T-helper 9 cell (primary cell): ENCODE measurements at places on chromosomes 12 and 14.
A peak's percentile ranks its signal among the peaks of the same experiment; 100 is the strongest.

DNA sequence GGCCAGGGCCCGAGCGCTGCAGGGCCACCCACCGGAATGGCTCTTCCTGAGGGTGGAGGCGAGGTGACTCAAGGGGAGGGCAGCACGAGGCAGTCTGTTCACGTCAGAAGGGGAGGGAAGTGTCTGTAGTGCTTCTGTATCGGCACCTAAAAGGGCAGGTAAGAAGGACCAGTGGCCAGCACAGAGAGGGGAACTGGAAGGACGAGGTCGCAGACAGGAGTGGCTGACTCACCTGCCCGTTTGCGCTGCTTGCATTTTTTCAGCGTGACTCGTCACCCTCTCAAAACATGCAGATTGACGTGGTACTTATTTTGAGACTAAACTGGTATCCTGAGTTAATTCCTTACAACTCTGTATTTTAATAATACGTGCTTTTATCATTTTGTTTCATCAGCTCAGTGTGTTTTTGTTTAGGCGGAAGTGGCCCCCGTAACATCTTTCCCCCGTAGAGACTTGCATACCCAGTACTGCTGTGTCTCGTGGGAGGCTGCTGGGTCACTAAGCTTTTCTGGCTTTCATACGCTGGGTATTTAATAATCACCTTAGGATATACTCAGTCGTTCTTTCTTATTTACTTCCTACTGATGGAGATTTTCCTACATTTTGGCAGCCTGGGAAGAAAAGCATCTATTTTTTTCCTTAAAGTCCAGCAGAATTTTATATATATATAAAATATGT lies 26.4 kb downstream of the SFSWAP start:
- no peak for DNase-seq

DNA sequence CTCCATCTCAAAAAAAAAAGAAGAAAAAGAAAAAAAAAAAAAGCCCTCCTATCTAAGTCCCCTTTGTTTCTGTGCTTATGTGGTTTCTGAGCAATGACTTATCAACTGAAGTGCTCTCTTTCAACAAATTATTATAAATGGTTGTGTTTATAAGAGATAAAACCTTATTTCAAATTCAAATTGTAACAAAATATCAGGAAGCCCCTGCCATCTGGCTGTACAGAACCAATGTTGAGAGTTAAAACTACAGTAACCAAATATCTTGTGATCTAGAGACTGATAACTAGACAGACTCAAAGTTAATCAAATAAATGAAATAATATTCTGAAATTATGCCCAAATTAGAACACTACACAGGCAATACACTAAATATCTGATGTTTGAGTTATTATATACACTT lies 143.0 kb upstream of the CPNE8 start:
- DNase-seq = no peak

GRCh38 chr12:123671876-123672275 lies 963 bp downstream of the TCTN2 start:
- no peak for DNase-seq

DNA sequence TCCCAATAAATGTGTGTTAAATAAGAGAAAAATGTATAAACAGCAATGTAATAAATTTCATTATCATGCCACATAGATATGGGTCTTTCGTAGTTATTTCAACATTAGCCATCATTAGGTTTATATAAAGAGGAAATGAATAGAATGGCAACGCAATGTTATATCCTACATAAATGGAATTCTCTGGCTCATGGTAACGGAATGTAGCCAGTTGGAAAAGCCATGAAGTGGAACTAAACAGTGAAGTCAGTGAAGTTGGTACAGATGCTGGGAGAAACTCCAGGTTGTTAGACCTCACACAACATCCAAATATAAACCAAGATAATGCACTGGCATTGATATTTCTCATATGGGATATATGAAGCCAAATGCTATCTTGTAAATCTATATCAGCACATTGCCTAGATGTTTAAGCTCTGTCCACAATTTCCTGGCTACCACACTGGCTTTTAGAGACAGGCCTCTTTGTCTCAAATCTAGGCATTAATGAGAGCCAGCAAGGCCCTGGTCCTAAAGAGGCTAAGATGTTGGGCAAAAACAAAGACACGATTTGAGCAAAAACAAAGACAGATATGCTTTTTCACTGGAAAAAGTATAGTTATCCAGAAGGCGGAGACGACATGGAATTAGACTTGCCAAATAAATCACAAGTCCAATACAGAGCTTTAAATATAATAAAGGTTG lies 861.0 kb downstream of the RPS29 start:
- DNase-seq = no peak

DNA sequence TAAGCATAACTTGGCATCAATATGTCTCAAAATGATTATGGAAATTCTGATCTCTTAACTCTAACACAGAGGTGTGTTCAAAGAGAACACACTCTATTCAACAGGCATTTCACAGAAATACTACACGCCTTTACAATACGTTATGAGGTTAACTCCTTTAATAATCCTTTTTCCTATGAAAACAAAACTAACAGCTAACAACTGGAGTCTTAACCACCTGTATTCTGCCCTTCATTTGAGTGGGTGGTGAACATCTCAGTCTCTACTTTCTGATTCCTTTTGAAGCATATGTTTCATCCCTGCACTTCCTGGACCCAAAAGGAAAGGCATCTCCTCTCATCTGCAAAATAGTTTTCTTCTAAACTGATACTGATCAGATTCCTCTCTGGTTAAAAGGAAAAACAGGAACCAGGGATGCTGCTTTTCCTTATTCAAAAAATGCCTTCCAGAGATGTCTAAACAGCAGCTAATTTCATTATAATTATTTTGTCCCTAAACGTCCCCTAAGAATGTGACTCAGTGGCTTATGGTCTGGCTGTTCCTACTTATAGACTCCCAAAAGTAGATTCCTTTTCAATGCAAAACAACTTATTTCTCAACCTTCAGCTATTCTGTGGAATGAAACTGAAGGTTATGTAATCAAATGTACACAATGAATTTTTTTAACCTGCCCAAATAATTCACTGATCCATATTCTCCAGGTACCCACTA lies 24.1 kb downstream of the ITPR2 start:
- DNase-seq = no peak

DNA sequence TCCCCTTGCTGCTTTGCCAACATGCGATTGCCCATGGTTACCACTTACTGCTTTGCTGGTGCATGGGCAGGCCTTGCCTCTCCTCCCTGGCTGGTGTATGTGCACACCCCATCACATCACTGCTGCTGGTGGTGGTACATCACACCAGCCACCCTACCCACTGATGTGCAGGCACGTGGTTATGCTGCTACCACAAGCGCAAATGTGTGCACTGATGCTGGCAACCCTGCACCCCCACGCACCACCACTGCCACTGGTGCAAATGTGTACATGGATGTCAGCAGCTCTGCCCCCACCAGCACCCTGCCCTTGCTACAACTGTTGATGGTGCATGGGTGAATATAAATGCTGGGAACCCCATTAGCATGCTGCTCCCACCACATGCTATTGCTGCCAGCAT lies 261.7 kb downstream of the AEBP2 start:
- DNase-seq = no peak

GRCh38 chr14:75877292-75877691 lies 104.5 kb downstream of the TGFB3 start:
- no peak for DNase-seq

DNA sequence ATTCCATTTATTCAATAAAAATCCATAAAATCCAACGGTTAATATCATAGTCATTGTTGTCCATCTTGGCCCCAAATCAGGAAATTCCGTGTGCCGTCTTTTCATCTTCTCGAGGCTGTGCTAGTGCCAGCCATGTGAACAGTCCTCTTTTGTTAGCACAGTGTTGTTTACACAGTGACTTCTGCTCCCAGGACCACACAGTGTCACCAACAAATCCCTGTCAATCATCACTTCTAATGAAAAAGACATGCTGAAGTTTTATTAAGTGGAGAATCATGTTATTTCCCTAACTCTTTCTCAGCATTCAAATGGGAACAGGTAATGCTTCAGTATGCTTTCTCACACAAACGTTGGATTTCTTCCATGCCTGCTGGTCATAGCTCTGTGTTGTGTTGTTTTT lies 1.9 kb upstream of the SLCO1A2 start:
- no peak for DNase-seq

DNA sequence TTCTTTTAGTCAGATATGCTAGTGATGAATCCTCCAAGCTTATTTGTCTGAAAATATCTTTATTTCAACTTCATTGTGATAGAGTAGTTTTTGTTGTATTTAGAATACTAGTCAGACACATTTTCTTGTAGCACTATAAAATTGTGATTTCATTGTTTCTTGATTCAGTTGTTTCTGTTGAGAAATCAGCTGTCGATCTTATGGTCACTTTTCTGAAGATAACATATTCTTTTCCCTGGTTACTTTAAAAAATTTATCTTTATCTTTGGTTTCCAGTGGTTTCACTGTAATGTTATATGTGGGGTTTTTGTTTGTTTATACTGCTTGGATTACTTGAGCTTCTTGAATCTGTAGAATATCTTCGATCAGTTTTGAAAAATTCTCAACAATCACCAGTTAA lies 426.1 kb downstream of the SOX5 start:
- DNase-seq = no peak

GRCh38 chr14:76810953-76811400 lies 1.7 kb downstream of the ANGEL1 start:
- no peak for DNase-seq

DNA sequence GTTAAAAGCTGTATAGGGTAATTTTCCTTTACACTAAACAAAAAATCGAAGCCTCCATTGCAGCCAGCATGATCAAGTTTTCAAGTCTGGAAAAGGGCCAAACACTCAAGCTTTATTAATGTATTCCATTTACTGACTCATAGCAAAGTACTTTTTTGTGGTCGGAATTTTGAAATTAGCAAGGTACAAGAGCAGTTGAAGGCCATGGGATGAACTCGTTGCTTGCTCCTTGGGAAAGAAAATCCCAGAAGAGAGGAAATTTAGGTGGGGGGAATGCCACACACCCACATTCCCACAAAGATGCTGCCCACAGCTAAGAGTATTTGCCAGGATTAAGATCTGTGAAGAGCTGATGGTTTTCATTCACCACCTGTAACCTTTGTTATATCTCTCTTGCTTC lies 333.7 kb downstream of the EGLN3 start:
- DNase-seq = no peak

- DNase-seq = peak; percentile 75
Observed at GRCh38 chr14:64338616-64339316, 44.6 kb upstream of the ESR2 start.

DNA sequence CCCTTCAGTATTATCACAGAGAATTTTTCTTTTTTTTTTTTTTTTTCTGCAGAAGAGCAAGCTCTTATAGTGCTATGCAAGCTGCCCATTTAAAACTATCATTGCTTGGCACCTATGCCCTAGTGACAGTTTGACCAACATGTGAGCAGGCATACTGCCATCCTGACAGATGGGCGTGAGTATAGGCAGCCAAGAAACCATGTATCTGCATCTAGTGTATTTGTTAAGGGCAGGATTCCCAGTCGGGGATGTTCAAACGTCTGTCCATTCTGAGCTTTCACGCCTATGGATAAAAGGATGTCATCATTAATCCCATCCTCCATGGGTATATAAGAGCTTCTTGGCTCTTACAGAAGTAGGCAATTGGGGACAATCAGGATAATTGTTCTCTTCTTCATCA lies 8.8 kb downstream of the VRK1 start:
- no peak for DNase-seq

DNA sequence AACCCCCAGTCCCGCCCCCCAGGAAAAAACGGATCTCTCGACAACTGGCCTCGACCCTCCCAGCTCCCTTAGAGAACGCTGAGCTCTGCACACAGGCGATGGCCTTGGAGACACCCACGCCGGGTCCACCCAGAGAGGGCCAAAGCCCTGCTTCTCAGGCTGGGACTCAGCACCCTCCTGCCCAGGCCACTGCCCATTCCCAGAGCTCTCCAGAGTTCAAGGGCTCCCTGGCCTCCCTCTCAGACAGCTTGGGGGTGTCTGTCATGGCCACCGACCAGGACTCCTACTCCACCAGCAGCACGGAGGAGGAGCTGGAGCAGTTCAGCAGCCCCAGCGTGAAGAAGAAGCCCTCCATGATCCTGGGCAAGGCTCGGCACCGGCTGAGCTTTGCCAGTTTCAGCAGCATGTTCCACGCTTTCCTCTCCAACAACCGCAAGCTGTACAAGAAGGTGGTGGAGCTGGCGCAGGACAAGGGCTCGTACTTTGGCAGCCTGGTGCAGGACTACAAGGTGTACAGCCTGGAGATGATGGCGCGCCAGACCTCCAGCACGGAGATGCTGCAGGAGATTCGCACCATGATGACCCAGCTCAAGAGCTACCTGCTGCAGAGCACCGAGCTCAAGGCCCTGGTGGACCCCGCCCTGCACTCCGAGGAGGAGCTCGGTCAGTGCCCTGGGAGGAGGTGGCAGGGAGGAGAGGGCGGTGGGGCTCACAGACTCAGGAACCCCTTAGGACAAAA lies 95.8 kb downstream of the LGMN start:
- DNase-seq = no peak

DNA sequence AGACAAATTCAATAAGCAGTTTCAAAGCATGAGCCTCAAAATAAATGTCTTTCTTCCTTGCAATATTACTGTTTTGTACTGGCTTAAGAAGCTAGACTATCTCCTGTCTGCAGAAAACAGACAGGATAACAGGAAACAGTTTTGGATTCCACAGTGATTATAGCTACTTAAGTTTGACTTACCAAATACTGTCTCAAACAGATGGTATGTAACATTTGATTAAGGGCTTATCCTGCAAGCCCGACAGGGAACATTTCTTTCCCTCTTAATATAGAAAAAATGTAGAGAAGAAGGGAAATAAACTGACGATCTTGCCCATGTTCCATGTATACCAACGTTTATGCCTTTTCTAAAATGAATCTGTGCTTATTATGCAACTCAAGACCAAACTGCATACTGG lies 179.9 kb upstream of the EEA1 start:
- DNase-seq = no peak

DNA sequence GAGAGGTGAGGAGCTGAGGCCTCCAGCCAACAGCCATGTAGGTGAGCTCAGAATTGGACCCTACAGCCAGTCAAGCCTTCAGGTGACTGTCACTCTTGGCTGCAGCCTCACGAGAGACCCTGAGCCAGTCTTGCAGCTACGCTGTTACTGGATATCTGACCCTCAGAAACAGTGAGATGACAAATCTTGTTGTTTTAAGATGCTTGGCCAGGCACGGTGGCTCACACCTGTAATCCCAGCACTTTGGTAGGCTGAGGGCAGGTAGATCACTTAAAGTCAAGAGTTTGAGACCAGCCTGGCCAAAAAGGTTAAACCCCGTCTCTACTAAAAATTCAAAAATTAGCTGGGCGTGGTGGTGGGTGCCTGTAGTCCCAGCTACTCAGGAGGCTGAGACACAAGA lies 6.2 kb downstream of the PLEK2 start:
- DNase-seq = no peak

DNA sequence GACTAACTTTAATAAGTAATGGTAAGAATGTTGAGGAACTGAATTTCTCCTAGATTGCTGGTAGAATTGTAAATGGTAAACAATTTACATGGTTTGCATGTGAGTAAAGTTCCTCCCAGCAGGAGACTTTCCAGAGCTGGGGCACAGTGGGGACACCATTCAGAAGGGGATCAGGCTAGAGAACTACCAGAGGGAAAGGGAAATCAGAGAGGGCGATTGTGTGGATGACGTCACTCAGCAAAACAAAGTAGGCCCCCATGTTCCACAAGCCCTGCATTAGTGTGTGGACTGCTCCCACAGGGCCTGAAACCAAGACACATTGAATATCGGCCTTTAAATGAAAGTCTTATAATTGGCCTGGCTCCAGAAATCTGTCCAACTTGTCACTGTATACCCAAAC lies 9.5 kb downstream of the RNASE11 start:
- DNase-seq = no peak

GRCh38 chr14:102985665-102986064 lies 63.2 kb downstream of the AMN start:
- no peak for DNase-seq

- DNase-seq = no peak
Observed at GRCh38 chr14:90091393-90091792, 29.6 kb downstream of the KCNK13 start.
